ENCODE measurements at places on chromosomes 4 and X. TPM values are rescaled to one million over a fixed set of nuclear protein-coding genes. Genes with fewer than 3 reads are reported as not detected.

Gene DMD
- total RNA-seq: 0.06 TPM

Gene TGIF2LX
- not detected for total RNA-seq

Gene SUPT20HL1
- total RNA-seq: not detected

Gene PCDH7
- total RNA-seq: 0.07 TPM

Gene MAGEA11
- total RNA-seq: not detected

Gene G6PD
- total RNA-seq: 1,603 TPM

Gene DCAF12L1
- total RNA-seq: not detected

Gene IL2RG
- 0.12 TPM for total RNA-seq

Gene BBS12
- total RNA-seq: 2.2 TPM

Gene TCEAL4
- total RNA-seq: 179 TPM

Gene MXRA5
- total RNA-seq: not detected

Gene ADH6
- 0.12 TPM for total RNA-seq

Gene IGBP1
- 59.9 TPM for total RNA-seq

Gene CDS1
- total RNA-seq: 0.62 TPM

Gene ARMCX6
- total RNA-seq: 41.4 TPM

Gene FGF16
- not detected for total RNA-seq

Gene NSDHL
- total RNA-seq: 52.6 TPM

Gene CCNB3
- 0.95 TPM for total RNA-seq

Gene KIF4A
- 29.9 TPM for total RNA-seq

Gene DCHS2
- not detected for total RNA-seq

Gene TASL
- total RNA-seq: not detected

Gene RAB40A
- total RNA-seq: 0.12 TPM

Gene PRR32
- total RNA-seq: not detected

Gene TMPRSS11F
- total RNA-seq: not detected

Gene ADH1C
- total RNA-seq: not detected

Gene S100G
- total RNA-seq: not detected

Gene MRPS18C
- total RNA-seq: 42.7 TPM

Gene ADH5
- 117 TPM for total RNA-seq

Gene SORBS2
- 0.89 TPM for total RNA-seq

Gene SAGE1
- 0.05 TPM for total RNA-seq

Gene ARMCX2
- total RNA-seq: not detected

Gene SLITRK4
- total RNA-seq: not detected

Gene AWAT1
- not detected for total RNA-seq

Gene PAGE2B
- not detected for total RNA-seq

Gene PIR
- 58.4 TPM for total RNA-seq

Gene TRPC5OS
- total RNA-seq: not detected

Gene HS6ST2
- total RNA-seq: 0.15 TPM

Gene SGMS2
- total RNA-seq: 41.3 TPM

Gene DYNLT3
- 18.5 TPM for total RNA-seq

Gene HELT
- not detected for total RNA-seq

Gene RAI2
- 0.25 TPM for total RNA-seq

Gene COL25A1
- not detected for total RNA-seq

Gene NLGN4X
- 0.04 TPM for total RNA-seq

Gene CPLX1
- 0.28 TPM for total RNA-seq

Gene GASK1B
- 0.44 TPM for total RNA-seq

Gene ASB9
- total RNA-seq: 22.9 TPM

Measured in A549 treated with dexamethasone at 1 μM for 4 hours (cell line).